Fibroblast of lung (primary cell): ENCODE measurements at places on chromosomes 2 and 18. TPM values are rescaled to one million over a fixed set of nuclear protein-coding genes. Genes with fewer than 3 reads are reported as not detected.

Gene TUBA4B
- total RNA-seq = not detected in 2 replicates

Gene CTIF
- 17.2 and 28.1 TPM in 2 replicates for total RNA-seq

Gene SMYD5
- total RNA-seq = 18.0 and 19.0 TPM in 2 replicates

Gene PJVK
- 2.1 and 4.3 TPM in 2 replicates for total RNA-seq

Gene HOXD3
- not detected in 2 replicates for total RNA-seq

Gene DOK1
- total RNA-seq = 25.7 and 31.7 TPM in 2 replicates

Gene MZT2B
- total RNA-seq = 134 and 254 TPM in 2 replicates

Gene HOXD9
- total RNA-seq = not detected in 2 replicates

Gene CPS1
- 25.7 and 27.4 TPM in 2 replicates for total RNA-seq

Gene TMEM17
- total RNA-seq = 1.3 and 2.5 TPM in 2 replicates

Gene LDAH
- total RNA-seq = 22.1 and 22.8 TPM in 2 replicates

- DNase-seq = no peak
Measured at GRCh38 chr2:202491514-202491913, 115.4 kb downstream of the BMPR2 start.

DNA sequence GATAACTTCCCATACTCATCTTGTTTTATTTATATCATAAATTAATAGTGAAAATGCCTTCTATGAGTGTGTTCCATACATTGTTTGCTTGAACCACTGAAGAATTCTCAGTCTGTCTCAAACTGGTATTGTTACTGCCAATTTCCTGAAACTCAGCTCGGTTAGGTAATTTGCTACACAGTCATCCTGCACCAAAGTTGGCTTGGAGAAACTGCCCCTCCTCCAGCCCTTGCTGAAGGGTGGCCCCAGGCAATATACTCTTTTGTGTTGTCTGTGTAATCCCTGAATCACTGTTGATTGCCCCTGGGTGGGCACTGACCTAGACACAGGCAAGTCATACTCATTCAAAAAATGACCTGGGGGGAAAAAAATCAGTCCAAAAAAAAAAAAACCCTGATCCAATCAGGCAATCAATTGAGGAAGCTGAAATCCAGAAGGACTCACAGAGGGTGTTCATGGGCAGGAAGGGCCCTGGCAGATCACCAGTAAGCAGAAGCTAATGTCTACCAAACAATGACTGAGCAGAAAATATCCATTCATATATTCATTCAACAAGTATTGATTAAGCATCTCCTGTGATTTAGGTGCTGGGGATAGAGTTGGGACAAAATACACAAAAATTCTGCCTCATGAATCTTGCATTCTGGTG, 3.8 kb upstream of the SESTD1 start:
- DNase-seq = peak; percentile 34

GRCh38 chr2:26453421-26454329, 24.2 kb downstream of the OTOF start:
- DNase-seq = no peak

GRCh38 chr2:75949385-75950030, 238.8 kb upstream of the GCFC2 start:
- DNase-seq = no peak

DNA sequence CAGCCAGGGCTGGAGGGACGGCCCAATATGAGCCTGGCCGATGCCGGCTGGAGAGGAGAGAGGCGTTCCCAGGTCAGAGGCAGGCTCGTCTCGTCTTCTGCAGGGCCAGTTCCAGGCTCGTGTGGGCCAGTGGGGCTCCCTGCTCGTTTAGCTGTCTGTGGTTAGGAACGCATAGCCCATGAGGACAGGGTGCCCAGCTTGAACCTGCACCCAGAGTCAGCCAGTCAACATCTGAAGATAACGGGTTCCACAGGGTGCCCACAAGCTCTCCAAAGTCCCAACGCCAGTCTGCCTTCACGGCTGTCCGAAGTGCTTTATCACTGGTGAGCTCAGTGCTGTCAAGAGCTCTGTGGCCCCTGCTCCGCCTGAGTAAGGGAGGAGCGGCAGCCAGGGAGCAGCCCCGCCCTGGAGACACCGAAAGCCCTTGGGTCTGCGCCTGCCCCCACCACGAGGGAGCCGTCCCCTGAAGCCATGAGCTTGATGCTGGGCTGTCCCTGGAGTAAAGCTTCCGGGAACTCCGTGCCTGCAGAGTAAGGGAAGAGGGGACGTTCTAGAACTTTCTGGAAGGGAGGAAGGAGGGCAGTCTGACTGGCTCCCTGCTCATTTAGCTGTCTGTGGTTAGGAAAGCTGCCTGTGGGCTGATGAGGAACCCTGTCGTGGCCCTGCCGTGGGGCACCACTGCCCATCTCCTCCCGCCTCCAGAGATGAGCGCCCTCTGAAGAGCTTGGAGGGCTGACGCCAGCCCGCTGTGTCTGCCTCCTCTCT, 2.7 kb upstream of the HSBP1L1 start:
- DNase-seq = no peak

DNA sequence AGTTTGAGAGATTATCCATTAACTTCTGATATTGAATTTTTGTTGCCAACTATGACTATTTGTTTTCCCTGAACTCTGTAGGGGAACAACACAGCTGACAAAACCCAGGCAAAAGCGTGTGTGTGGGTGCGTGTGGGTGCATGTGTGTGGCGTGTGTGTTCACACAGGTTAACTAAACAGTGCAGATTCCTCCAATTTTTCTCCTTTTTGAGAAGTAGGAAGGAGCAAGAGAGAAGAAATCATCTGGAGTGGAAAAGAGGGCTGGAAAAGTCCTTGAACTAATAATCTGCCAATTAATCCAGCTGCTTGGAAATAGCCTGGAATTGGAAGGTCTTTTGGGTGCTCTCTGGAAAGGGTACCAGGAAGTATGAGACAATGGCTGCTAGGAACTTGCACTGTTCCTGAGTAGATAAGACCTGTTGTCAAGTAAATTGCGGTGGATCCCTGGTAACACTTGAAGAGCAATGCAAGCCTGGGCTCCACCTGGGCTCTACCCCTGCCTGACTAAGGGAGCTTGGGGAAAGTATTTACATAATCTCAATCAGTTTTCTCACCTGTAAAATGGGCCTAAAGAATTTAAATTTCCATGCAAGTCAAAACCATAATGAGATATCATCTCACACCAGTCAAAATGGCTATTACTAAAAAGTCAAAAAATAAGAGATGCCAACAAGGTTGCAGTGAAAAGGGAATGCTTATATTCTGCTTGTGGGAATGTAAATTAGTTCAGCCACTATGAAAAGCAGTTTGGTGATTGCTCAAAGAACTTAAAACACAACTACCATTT, 40.5 kb upstream of the IL1R1 start:
- no peak for DNase-seq

- DNase-seq = no peak
Measured at GRCh38 chr2:236162031-236162845, 5.9 kb downstream of the GBX2 start.

DNA sequence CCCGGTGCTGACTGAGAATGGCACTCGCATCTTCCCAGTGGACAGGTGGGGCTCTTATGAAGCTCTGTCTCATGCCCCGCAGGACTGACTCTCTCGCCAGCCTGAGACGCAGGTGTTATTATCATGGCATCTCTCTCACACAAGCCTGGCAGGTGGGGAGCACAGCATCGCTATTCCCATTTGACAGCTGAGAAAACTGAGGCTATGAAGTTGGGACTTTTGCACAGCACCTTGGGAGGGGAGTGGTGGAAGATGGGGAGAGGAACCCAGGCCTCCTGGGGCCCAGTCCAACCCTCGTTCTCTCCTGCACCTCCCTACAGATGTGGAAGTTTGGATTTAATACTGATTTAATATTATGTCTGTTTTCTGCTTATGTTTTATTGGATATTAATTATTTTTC, 9.0 kb upstream of the NTSR2 start:
- no peak for DNase-seq

GRCh38 chr2:3636586-3637310, 21.3 kb upstream of the ALLC start:
- DNase-seq = no peak

GRCh38 chr2:162403884-162404283, 60.0 kb downstream of the GCA start:
- peak; percentile 73 for DNase-seq

DNA sequence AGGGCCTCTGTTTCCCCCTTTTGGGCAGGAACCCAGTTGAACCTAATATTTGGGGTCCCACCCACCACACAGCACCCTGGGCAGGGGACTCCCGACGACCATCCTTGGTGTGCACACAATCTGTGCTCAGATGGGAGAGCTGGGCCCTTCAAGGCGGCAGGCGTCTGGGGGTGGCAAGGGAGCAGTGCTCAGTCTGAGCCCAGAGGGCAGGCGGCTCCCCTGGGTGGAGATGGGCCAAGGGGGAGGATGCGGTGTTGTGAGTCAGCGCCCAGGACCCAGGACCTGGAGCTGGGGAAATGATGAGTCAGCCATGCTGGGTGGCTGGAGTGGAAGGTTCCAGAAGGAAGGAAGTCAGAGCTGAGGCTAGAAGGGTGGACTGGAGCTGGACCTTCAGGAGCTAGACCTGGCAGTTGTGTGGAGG, 3.8 kb downstream of the PROM2 start:
- peak; percentile 87 for DNase-seq

- peak; percentile 67 for DNase-seq
Measured at GRCh38 chr2:100200985-100201384, 58.6 kb upstream of the AFF3 start.

DNA sequence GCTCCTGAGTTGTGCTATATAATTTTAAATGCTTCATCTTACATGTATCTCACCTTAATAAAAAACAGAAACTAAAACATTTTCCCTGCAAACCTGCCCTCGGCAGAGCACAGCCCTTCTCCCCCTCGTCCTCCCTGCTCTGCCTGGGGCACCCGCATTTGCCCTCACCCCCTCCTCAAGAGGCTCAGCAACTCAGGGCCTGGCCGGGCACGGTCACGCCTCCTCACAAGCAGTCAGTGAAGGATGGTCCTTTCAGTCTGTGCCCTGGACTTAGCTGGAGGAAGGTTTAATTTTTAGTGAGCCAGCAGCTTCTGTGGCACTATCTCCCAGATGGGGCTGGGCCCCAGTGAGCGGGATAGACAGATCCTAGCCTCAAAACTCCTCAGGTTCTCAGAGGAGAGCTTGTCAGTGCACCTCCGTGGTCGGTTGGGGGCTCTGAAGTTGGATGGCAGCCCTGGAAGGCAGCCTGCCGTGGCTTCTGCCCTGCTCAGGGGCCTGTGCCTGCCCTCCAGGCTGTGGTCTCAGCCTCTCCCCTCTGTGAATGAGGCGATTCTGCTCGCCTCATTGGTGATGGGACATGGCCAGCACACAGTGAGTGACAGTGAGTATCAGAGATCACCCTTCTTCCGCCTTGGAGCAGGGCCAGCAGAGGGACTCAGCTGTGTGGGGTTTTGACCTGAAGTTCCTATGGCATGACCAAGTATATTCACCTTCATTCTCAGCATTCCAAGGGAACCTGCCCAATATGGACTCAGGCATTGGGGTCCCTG, 56.3 kb upstream of the AFF3 start:
- DNase-seq = no peak

- peak; percentile 49 for DNase-seq
Measured at GRCh38 chr2:180823546-180824141, 156.8 kb upstream of the UBE2E3 start.

GRCh38 chr2:25262288-25262687, 79.4 kb downstream of the DNMT3A start:
- no peak for DNase-seq

DNA sequence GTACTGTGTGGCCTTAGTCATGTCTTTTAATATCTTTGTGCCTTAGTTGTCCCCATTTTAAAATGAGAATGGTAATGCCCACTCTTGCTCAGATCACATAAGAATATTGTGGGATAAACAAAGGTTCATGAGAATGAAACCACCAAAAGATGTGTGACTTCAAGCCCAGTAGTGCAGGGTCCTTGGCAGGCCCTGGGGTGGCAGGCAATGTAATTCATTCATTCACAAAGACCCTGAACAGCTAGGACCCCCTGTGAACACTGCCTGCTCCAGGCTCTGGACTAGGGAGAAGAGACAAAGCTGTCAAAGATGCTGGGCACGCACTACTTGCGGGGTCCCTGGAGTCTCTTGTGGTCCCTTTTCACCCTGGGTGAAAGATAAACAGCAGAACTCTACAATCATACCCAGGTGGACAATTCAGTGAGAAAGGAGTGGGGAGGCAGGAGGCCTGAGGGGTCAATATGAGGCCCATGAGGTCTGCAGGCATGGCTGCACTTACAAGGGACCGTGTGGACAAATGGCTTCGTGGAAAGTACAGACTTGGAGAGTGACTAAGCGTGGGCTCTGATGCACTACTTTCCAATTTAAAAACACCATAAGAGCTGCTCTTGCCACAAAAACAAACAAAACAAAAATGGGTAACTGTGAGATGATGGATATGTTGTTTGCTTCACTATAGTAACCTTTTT, 136.1 kb downstream of the SMAD7 start:
- DNase-seq = peak; percentile 34

GRCh38 chr2:82795446-82795845, 1663.6 kb downstream of the SUCLG1 start:
- DNase-seq = peak; percentile 77

DNA sequence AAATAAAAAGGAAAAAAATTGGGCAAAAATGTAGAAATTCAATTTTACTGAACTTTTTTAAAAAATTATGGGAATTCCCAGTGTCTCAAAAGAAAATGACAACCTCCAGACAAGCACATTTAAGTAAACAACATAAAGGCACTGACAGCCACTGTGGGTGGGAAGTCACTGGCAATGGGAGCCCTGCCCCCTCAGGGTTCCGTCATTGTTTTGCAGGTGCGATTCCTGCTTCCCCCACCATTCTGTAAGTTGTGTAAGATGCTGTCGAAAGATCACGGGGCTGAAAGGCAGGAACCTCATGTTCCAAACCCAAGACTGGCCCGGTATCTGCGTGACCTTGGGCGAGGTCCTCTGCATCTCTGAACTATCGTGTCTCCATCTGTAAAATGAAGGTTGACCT, 15.8 kb upstream of the ASPRV1 start:
- DNase-seq = no peak

DNA sequence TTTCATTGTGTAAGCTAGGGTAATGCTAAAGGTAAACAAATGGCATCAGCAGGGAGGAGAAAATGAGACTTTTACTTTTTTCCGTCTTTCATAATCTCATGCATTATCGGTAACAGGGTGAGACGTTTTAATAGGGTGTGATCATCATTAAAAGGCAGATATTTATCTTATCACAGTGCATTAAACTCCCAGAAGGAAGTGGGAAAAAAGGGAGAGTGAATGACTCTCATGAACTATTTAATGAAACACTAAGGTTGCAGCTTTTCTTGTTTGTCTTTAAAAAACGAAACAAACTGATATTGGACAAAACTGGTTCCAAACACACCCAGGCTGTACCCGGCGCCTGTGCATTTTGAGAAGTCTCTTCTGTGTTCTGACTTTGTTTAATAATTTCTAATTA, 1936.8 kb upstream of the PIK3C3 start:
- DNase-seq = peak; percentile 33
